ENCODE measurements at places on chromosomes 4 and X. TPM values are rescaled to one million over a fixed set of nuclear protein-coding genes. Genes with fewer than 3 reads are reported as not detected.

The ARHGEF6 gene
- 5.5 TPM for total RNA-seq

DNA sequence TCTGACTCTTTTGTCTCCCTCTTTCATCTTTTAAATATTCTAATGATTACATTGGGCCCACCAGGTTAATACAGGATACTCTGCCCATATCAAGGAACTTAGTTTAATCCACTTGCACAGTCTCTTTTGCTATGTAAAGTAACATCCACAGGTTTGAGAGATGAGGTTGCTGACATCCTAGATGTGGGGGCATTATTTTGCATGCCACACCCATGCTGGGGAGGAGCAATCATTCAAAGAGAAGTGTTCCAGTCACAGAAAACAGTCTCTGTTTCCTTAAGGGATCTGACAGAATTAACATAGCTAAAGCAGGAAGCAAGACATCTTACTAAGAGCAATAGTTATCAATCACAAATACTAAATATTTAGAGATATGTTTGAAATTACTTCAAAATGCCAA is 11.5 kb upstream of the TRAM1L1 start:
- DNase-seq, result no peak
- H3K27ac ChIP-seq, result no peak overlapping the region
- H3K36me3 ChIP-seq, result no peaks in the 10 kb centered on the region
- no peaks in the 10 kb centered on the region for H3K4me1 ChIP-seq
- no peak overlapping the region for H3K4me3 ChIP-seq
- no peaks in the 10 kb centered on the region for H3K27me3 ChIP-seq

- no peaks in the 10 kb centered on the region for H3K27me3 ChIP-seq
- no peak for DNase-seq
- no peak overlapping the region for H3K4me3 ChIP-seq
- no peaks in the 10 kb centered on the region for H3K36me3 ChIP-seq
- no peak overlapping the region for H3K27ac ChIP-seq
These were observed 38.5 kb upstream of the C1GALT1C1 start for GRCh38 chrX:120668357-120668756.

The KIAA1210 gene
- not detected for total RNA-seq

- H3K36me3 ChIP-seq, result no peaks in the 10 kb centered on the region
- H3K27me3 ChIP-seq, result no peaks in the 10 kb centered on the region
- H3K4me3 ChIP-seq, result no peak overlapping the region
- peak; percentile 47 for DNase-seq
- peaks cover 2% of the 10 kb centered on the region for H3K4me1 ChIP-seq
These were observed 981.0 kb upstream of the HS3ST1 start for GRCh38 chr4:12409507-12410190.

GRCh38 chr4:173417833-173418232 is 18.9 kb upstream of the SCRG1 start:
- H3K36me3 ChIP-seq, result no peaks in the 10 kb centered on the region
- peaks cover 23% of the 10 kb centered on the region for H3K4me1 ChIP-seq
- DNase-seq, result peak; percentile 60
- H3K27ac ChIP-seq, result peak overlapping the region; percentile 14

The TMEM187 gene
- 4.1 TPM for total RNA-seq

- H3K4me1 ChIP-seq, result peaks cover 30% of the 10 kb centered on the region
- peak; percentile 90 for DNase-seq
- H3K27ac ChIP-seq, result peak overlapping the region; percentile 69
- H3K36me3 ChIP-seq, result no peaks in the 10 kb centered on the region
- H3K27me3 ChIP-seq, result no peaks in the 10 kb centered on the region
These were observed 9.3 kb downstream of the ZXDA start for GRCh38 chrX:57900975-57901374.

The DDIT4L gene
- 1.4 TPM for total RNA-seq

The FGFBP1 gene
- not detected for total RNA-seq

- H3K4me1 ChIP-seq, result no peaks in the 10 kb centered on the region
- no peak overlapping the region for H3K27ac ChIP-seq
- no peaks in the 10 kb centered on the region for H3K27me3 ChIP-seq
- no peaks in the 10 kb centered on the region for H3K36me3 ChIP-seq
- H3K4me3 ChIP-seq, result no peak overlapping the region
These were observed 78.5 kb downstream of the SHROOM3 start for GRCh38 chr4:76513482-76513881.

DNA sequence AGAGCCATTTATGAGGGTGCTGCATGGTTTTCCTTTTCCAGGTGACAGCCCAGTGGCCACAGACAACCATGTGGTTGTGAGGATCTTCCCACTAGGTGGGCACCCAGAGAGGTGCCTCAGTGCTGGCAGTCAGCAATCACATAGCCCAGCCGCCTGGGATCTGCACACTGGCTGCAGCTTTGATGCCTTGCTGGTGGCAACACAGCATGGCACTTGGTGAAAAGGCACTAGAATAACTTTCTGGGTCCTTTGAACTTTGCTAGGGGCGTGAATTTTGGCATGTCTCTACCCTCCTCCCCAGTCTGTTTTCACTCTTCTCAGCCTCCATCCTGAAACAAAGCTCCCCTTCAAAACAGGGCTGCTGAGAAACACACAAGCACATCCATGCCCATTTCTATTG is 108.8 kb upstream of the RPL34 start:
- peaks cover 3% of the 10 kb centered on the region for H3K4me1 ChIP-seq
- DNase-seq, result no peak
- H3K4me3 ChIP-seq, result no peak overlapping the region
- H3K27ac ChIP-seq, result no peak overlapping the region

The MOB1B gene
- total RNA-seq, result 23.9 TPM

The CCDC120 gene
- total RNA-seq, result 6.4 TPM

GRCh38 chr4:95552942-95553550 is 4.3 kb upstream of the UNC5C start:
- no peak for DNase-seq
- peaks cover 34% of the 10 kb centered on the region for H3K27me3 ChIP-seq
- H3K4me1 ChIP-seq, result peaks cover 16% of the 10 kb centered on the region
- no peaks in the 10 kb centered on the region for H3K36me3 ChIP-seq
- H3K27ac ChIP-seq, result no peak overlapping the region

GRCh38 chr4:1152290-1152689 is 20.1 kb downstream of the SPON2 start:
- H3K36me3 ChIP-seq, result no peaks in the 10 kb centered on the region
- no peaks in the 10 kb centered on the region for H3K4me1 ChIP-seq
- H3K27me3 ChIP-seq, result no peaks in the 10 kb centered on the region
- no peak overlapping the region for H3K27ac ChIP-seq

GRCh38 chr4:54717694-54718093 is 59.9 kb downstream of the KIT start:
- H3K4me1 ChIP-seq, result no peaks in the 10 kb centered on the region
- H3K4me3 ChIP-seq, result no peak overlapping the region
- H3K27ac ChIP-seq, result no peak overlapping the region
- no peaks in the 10 kb centered on the region for H3K36me3 ChIP-seq
- no peak for DNase-seq
- peaks cover 2% of the 10 kb centered on the region for H3K27me3 ChIP-seq

- no peaks in the 10 kb centered on the region for H3K4me1 ChIP-seq
- no peak for DNase-seq
- no peaks in the 10 kb centered on the region for H3K36me3 ChIP-seq
- no peak overlapping the region for H3K27ac ChIP-seq
- H3K4me3 ChIP-seq, result no peak overlapping the region
These were observed 315.3 kb downstream of the PAPSS1 start for GRCh38 chr4:107404591-107405300.

GRCh38 chr4:66688674-66689073 is 856.6 kb downstream of the CENPC start:
- H3K36me3 ChIP-seq, result no peaks in the 10 kb centered on the region
- no peaks in the 10 kb centered on the region for H3K4me1 ChIP-seq
- peak; percentile 29 for DNase-seq
- H3K27me3 ChIP-seq, result no peaks in the 10 kb centered on the region
- no peak overlapping the region for H3K4me3 ChIP-seq

DNA sequence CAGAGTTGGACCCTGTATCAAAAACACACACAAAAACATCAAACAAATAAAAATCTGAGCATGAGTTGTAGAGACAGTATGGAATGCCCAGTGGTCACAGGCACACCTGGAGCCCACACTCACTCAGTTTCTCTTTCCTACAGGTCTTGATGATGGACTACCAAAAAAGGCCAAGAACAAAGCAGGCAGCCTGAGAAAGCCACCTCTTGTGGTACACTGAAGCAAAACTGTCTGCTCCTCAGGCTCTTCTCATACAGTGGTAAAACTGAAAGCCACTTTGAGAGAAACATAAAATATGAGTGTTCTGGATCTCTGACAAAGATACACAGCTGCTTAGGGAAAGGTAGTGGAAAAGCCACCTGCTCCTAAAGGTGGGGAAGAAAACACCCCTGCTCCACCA is 1206.9 kb downstream of the FSTL5 start:
- H3K36me3 ChIP-seq, result no peaks in the 10 kb centered on the region
- no peaks in the 10 kb centered on the region for H3K4me1 ChIP-seq
- no peak for DNase-seq
- no peak overlapping the region for H3K4me3 ChIP-seq

GRCh38 chr4:148076964-148077363 is 345.1 kb downstream of the ARHGAP10 start:
- no peak overlapping the region for H3K27ac ChIP-seq
- no peaks in the 10 kb centered on the region for H3K4me1 ChIP-seq
- H3K27me3 ChIP-seq, result no peaks in the 10 kb centered on the region
- no peak overlapping the region for H3K4me3 ChIP-seq
- DNase-seq, result no peak

GRCh38 chr4:36363024-36363423 is 81.6 kb downstream of the DTHD1 start:
- no peaks in the 10 kb centered on the region for H3K27me3 ChIP-seq
- no peak overlapping the region for H3K4me3 ChIP-seq
- DNase-seq, result no peak

DNA sequence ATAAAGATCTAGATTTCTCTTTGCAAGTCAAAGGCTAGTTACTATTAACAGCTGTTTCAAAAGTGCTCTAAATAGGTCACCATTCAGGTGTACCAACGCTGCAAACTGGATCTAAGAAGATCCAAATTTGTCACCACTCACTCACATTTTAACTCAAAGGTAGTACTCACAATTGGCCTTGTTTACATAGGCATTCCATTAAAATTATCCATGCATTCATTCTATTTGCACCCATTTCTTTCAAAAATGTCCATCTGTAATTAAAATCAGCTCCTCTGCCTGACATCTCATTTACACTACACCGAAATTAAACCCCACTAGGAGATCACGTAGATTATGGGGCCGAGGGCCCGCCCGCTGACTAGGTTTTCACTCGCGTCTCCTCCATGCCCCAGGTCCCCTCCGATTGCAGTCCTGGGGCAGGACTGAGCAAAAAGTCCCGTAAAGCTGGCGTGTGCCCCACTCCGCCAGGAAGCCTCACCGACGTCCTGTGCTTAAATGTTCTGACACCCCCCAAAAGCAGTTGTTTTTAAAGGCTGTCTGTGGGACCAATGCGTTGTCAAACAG is 1.3 kb upstream of the ING2 start:
- H3K27me3 ChIP-seq, result no peaks in the 10 kb centered on the region
- H3K27ac ChIP-seq, result peak overlapping the region; percentile 81
- peaks cover 18% of the 10 kb centered on the region for H3K4me1 ChIP-seq
- DNase-seq, result no peak

GRCh38 chr4:118335324-118335723 is 17.5 kb downstream of the PRSS12 start:
- H3K36me3 ChIP-seq, result no peaks in the 10 kb centered on the region
- no peaks in the 10 kb centered on the region for H3K27me3 ChIP-seq
- no peak for DNase-seq
- no peak overlapping the region for H3K4me3 ChIP-seq
- H3K27ac ChIP-seq, result no peak overlapping the region

DNA sequence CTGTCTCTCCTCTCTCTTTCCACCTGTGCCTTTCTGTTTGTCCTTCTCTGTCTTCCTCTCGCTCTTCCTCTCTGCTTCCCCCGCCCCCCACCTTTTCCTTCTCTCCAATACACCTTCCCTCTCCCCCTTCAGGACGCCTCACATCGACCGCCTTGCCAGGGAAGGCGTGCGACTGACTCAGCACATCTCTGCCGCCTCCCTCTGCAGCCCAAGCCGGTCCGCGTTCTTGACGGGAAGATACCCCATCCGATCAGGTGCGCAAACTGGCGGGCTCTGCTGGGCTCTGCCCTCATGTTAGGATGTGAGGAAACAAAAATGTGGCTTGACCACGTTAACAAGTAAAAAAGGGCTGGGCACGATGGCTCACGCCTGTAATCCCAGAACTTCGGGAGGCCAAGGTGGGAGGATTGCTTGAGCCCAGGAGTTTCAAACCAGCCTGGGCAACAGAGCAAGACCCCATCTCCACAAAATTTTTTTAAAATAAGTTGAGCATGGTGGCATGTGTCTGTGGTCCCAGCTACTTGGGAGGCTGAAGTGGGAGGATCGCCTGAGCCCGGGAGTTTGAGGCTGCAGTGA is 35.2 kb downstream of the ARSF start:
- H3K36me3 ChIP-seq, result no peaks in the 10 kb centered on the region
- H3K4me3 ChIP-seq, result no peak overlapping the region
- no peak overlapping the region for H3K27ac ChIP-seq

The UGT2A1 gene
- total RNA-seq, result not detected

DNA sequence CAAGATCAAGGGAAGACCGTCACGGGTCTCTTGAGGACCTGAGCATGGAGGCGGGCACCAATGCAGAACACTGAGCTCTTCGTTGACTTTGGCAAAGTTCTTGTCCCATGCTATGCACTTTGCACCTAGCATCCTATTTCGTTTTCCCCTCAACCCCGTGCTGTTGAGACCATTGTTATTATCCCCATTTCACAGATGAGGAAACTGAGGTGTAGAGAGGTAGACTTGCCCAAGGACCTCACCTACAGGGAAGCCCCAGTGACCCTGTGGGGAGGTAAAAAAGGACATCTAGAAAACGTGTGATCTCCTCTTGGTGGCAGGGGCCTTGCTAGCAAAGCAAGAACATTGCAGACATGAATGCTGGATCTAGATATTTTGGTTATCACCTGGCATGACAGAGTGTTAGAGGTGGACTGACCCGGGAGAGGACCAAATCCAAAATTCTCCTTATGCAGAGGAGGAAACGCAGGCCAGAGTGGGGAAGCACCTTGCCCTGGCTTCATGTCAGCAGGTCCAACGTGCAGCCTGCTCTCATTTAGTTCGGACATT is 48.5 kb downstream of the SEPSECS start:
- H3K27me3 ChIP-seq, result no peaks in the 10 kb centered on the region
- no peak overlapping the region for H3K27ac ChIP-seq
- no peaks in the 10 kb centered on the region for H3K36me3 ChIP-seq
- no peak overlapping the region for H3K4me3 ChIP-seq
- no peak for DNase-seq

DNA sequence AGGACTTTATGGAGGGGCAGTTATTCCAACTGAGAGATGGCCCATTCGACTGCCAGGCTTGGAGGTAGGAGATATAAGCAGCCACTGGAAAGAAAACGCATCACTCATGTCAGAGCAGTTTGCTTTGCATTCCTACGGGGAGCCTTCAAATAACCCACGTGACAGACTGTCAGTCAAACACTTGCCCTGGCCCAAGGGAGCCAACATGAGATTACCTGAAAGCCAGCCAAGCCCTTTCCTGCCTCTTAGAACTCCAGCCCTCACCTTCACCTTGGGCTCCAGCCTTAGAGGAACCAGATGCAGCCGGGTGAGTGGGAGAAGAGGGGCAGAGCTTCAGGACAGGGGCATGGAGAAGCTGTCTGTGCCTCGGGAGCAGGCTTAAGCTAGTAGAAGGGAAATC is 95.3 kb upstream of the CXCL13 start:
- H3K27ac ChIP-seq, result no peak overlapping the region
- no peaks in the 10 kb centered on the region for H3K4me1 ChIP-seq
- H3K4me3 ChIP-seq, result no peak overlapping the region
- DNase-seq, result no peak
- H3K36me3 ChIP-seq, result no peaks in the 10 kb centered on the region
- no peaks in the 10 kb centered on the region for H3K27me3 ChIP-seq

All from endothelial cell of umbilical vein (primary cell).